Stomach (tissue), 19 donors: ENCODE measurements at places on chromosomes 3 and 15. TPM values are rescaled to one million over a fixed set of nuclear protein-coding genes. Genes with fewer than 3 reads are reported as not detected.

The MED12L gene
- polyA plus RNA-seq: not detected

The ZBED2 gene
- not detected for polyA plus RNA-seq

The ANKRD34C gene
- not detected for polyA plus RNA-seq

The SMCO1 gene
- polyA plus RNA-seq: not detected

The ALAS1 gene
- 35.6 TPM for polyA plus RNA-seq

The CHRNA5 gene
- 1.5 TPM for polyA plus RNA-seq

The GOLGA6L4 gene
- polyA plus RNA-seq: 3.9 TPM

The C3orf52 gene
- polyA plus RNA-seq: 16.0 TPM

The LAMB2 gene
- 333 TPM for polyA plus RNA-seq

The C2CD4A gene
- polyA plus RNA-seq: 0.31 TPM

The EPHB1 gene
- 0.13 TPM for polyA plus RNA-seq

The EPHA6 gene
- not detected for polyA plus RNA-seq

The GHSR gene
- not detected for polyA plus RNA-seq

The RASGRP1 gene
- 1.7 TPM for polyA plus RNA-seq

The STAC gene
- not detected for polyA plus RNA-seq

The DHX36 gene
- 16.4 TPM for polyA plus RNA-seq

The SERPINI1 gene
- polyA plus RNA-seq: 6.4 TPM

The STAB1 gene
- 48.6 TPM for polyA plus RNA-seq

The MYZAP gene
- 9.4 TPM for polyA plus RNA-seq

The TMEM158 gene
- polyA plus RNA-seq: 4.9 TPM

The GNAT1 gene
- not detected for polyA plus RNA-seq

The KLHL25 gene
- polyA plus RNA-seq: 5.2 TPM

The GCNT3 gene
- 4.9 TPM for polyA plus RNA-seq

The SLC24A5 gene
- not detected for polyA plus RNA-seq

The SH3GL3 gene
- polyA plus RNA-seq: 1.5 TPM

The CLSTN2 gene
- 0.10 TPM for polyA plus RNA-seq

The ANKUB1 gene
- polyA plus RNA-seq: not detected

The DLL4 gene
- polyA plus RNA-seq: 0.56 TPM

The SCG5 gene
- polyA plus RNA-seq: 7.3 TPM

The C3orf33 gene
- polyA plus RNA-seq: 1.4 TPM
